SJSA1 (cell line): ENCODE measurements at places on chromosomes 2 and 18. TPM values are rescaled to one million over a fixed set of nuclear protein-coding genes. Genes with fewer than 3 reads are reported as not detected.

CYS1 gene
- 13.7 and 21.3 TPM in 2 replicates for total RNA-seq

- no peak overlapping the region for H3K4me3 ChIP-seq
- DNase-seq: no peak
- H3K27me3 ChIP-seq: no peaks in the 10 kb centered on the region
- no peaks in the 10 kb centered on the region for H3K36me3 ChIP-seq
- no peak overlapping the region for H3K27ac ChIP-seq
- no peaks in the 10 kb centered on the region for H3K4me1 ChIP-seq
Measured at GRCh38 chr2:82667491-82667890, 1791.6 kb downstream of the SUCLG1 start.

DNA sequence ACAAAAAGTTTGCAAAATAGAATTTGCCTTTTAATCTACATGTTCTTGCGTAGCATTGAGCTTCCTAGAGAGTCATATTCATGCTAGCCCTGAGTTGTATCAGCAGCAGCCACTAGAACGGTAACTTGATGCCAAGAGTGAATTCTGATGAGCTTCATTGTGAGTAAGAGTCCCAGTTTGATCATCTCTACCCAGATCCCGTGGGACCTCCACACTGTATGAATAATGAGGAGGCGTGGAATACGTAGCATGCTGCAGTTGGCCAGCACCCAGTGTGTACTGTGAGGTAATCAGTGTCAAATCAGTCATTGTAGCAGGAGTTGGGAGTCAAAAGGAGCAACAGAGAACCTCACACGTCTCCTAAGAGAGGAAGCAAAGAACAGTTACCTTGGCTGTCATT, 197.9 kb downstream of the NEDD4L start:
- DNase-seq: no peak
- no peaks in the 10 kb centered on the region for H3K27me3 ChIP-seq
- peaks cover 20% of the 10 kb centered on the region for H3K4me1 ChIP-seq
- no peak overlapping the region for H3K4me3 ChIP-seq
- H3K36me3 ChIP-seq: peaks cover 21% of the 10 kb centered on the region
- H3K27ac ChIP-seq: no peak overlapping the region

DNA sequence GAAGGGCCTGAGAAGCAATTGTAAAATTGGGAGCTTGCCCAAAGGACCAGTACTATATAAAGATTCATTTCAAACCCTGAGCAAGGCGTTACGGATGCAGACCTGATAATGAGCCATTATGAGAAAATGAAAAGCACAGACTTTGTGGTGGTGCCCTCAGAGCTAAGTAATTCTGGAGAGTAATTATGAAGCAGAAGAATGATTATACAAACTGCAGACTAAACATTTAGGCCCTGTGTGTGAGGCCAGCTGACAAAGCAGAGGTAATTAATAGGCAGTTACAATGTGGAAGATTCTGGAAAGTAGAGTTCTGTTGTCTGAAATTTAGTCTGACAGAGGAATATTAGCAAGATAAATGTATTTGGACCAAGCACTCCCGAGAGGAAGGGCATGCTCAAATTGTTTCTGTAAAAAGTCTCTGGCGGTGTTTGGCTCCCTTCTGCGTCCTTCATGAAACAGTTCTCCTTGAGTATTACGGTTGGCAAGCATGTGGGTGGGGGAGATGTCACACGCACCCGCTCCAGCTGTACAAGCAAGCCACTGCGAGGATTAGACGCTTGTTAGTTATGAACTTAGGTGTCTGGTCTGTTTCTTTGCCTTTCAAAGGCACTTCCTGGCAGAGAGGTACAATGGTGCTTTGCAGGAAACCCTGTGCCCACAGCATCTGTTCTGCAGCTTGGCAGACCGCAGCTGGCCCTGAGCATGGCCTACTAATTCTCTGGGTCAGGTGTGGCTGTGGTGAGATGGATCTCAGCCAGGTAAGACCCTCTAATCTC, 45.5 kb downstream of the CDC42EP3 start:
- H3K36me3 ChIP-seq: no peaks in the 10 kb centered on the region
- peaks cover 37% of the 10 kb centered on the region for H3K4me1 ChIP-seq
- DNase-seq: no peak

DNA sequence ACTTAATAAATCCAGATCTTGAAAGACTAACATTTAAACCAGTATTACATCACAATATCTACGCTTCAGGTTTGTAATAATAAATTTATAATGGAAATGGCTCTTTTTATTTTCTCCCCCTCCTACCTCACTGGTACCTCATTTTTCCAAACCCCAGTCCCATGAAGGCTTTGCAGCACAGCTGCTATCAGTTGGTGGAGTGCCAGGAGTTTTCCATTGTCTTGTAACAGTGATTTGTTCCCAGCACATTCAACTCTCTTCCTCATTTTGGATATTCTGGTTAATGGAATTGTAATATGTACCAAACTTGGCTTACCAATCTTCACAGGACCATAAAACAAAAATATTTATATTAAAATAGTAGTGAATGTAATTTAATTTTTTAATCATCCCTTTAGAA, 91.2 kb downstream of the VRK2 start:
- H3K4me3 ChIP-seq: no peak overlapping the region
- DNase-seq: no peak
- H3K27me3 ChIP-seq: no peaks in the 10 kb centered on the region
- no peaks in the 10 kb centered on the region for H3K36me3 ChIP-seq
- no peak overlapping the region for H3K27ac ChIP-seq

GRCh38 chr2:146392186-146392585, 1452.6 kb upstream of the ACVR2A start:
- H3K27me3 ChIP-seq: no peaks in the 10 kb centered on the region
- H3K27ac ChIP-seq: no peak overlapping the region
- H3K36me3 ChIP-seq: no peaks in the 10 kb centered on the region
- H3K4me3 ChIP-seq: no peak overlapping the region
- H3K4me1 ChIP-seq: no peaks in the 10 kb centered on the region
- no peak for DNase-seq

LINC00305 gene
- not detected in 2 replicates for total RNA-seq

DNA sequence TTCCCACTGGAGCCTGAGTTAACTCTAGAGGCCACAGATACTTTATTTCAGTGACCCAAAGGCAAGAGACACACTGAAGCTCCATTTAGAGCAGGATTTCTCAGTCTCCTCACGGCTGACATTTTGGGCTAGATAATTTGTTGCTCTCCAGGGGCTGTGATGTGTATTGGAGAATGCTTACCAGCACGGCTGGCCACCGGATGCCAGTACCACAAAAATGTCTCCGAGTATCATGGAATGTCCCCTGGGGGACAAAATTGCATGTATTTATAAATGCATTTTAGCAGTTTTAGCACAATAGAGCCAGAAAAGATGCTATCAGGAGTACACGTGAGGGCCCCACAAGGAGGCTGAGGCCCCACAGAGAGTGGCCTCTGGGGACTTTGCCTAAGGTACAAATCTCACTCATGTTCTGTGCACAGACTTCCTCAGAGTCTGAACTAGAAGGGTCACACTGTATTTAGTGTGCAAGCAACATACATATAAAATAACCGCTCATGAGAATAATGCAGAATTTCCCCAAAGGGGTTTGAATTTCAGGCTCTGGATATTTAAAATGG, 20.5 kb upstream of the DCC start:
- H3K27me3 ChIP-seq: no peaks in the 10 kb centered on the region
- H3K4me1 ChIP-seq: no peaks in the 10 kb centered on the region
- H3K4me3 ChIP-seq: no peak overlapping the region
- no peak for DNase-seq

DNA sequence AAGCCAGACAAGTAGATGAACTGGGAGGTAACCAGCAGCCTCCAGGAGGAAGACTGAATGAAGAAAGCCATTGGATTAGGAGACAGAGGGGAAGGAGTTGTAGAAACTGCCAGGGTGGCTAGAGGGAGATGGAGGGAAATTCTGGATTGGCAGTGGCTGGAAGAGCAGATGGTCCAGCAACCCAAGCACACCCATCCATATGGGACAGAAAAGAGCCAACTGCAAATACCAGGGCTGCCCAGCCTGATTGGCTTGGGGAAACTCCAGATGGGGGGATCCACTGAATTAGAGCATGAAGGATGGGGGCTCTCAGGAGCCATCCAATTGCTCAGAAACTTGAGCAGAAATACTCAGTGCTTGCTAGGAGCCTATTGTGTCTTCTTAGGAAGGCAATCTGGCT, 173.5 kb upstream of the EPB41L3 start:
- H3K4me3 ChIP-seq: no peak overlapping the region
- H3K36me3 ChIP-seq: no peaks in the 10 kb centered on the region
- peaks cover 4% of the 10 kb centered on the region; the same call in 1 of the 2 replicates for H3K27me3 ChIP-seq
- no peaks in the 10 kb centered on the region for H3K4me1 ChIP-seq
- no peak for DNase-seq

DNA sequence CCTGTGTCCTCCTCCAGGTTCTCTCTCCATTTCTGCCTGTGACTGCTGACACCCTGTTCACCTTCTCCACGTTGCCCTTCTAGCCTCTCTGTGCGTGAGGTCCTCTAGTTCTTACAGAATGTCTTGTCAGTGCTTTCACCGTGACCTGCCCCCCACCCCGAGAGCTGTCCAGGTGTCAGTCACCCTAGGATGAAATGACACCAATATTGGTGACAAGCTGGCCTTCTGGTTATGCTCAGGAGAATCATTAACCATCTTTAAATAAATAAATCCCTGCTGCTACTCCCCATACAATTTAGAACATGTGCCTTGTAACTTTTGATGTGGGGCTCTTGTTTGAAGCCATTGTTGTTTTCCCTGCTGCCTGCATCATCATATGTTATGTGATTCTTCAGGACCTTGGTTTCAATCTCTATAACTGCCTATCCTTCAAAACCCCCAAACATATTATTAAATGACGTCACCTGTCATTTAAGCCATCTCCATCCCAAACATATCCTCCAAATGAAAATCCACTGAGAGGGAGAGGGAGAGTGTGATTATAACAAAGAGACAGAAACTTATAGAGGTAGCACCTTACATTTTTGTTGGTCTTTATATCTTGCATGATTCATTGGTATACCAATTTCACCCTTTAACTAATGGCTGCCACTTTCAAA, 496.3 kb downstream of the PARD3B start:
- no peak overlapping the region for H3K4me3 ChIP-seq
- no peaks in the 10 kb centered on the region for H3K27me3 ChIP-seq
- no peak for DNase-seq
- no peak overlapping the region for H3K27ac ChIP-seq
- no peaks in the 10 kb centered on the region for H3K4me1 ChIP-seq

CIB4 gene
- total RNA-seq: not detected in 2 replicates

DNA sequence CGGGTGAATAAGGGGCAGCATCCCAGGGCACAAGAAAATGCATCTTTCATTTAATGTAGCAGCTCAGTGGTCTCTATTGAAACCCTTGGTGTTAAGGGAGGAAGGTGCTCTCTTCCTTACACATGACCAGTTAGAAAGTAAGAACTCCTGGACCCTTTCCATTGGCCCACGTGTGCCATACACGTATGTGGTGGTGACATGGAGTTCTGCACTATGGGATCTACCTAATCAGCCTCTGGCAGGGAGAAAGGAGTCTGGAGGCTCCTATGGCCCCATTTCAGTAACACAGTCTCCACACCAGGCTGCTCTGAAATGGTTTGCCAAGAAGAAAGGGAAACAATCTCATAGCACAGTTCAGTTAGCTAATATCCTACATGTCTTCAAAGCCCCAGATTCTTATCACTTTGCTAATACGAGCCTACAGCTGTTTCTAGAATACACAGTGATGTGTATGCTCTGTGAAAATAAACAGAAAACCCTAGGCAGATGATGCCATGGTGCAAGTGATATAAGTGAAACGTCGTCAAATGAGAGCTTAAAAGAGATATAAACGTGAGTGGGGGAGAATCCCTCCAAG, 7.0 kb downstream of the EFEMP1 start:
- no peak for DNase-seq
- no peaks in the 10 kb centered on the region for H3K27me3 ChIP-seq
- H3K4me1 ChIP-seq: peaks cover 25% of the 10 kb centered on the region
- H3K4me3 ChIP-seq: no peak overlapping the region
- no peak overlapping the region for H3K27ac ChIP-seq

XIRP2 gene
- not detected in 2 replicates for total RNA-seq

CFAP65 gene
- total RNA-seq: not detected in 2 replicates

LRP2 gene
- 0.11 and 0.13 TPM in 2 replicates for total RNA-seq

SNED1 gene
- total RNA-seq: 18.3 and 24.9 TPM in 2 replicates

C2orf80 gene
- not detected in 2 replicates for total RNA-seq

DNA sequence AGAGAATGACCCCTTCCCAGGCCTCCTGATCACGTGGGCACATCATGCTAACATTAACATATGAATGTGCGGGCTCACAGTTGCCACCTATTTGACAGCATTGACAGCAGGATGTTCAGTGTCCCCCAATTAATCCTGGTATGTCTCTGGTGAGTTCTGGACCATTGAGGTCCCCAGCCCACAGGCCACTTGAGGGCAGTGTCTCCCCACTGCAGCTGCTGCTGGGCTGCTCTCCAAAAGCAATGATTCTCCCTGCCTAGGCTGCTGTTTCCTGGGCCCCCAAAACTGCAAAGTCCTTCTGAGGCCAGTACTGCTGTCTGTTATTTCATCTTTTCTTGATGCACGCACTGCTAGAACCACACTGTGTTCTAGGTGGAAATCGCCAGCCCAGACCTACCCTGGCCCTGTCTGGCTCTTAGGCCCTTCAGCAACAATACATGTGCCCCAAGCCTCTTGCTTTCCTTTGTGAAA, 52.7 kb upstream of the MAPK4 start:
- H3K27me3 ChIP-seq: 0 out of 2 replicates have a peak, but pooled peaks cover 2% of the 10 kb centered on the region
- no peaks in the 10 kb centered on the region for H3K36me3 ChIP-seq
- H3K4me3 ChIP-seq: no peak overlapping the region
- DNase-seq: no peak
- no peaks in the 10 kb centered on the region for H3K4me1 ChIP-seq
- no peak overlapping the region for H3K27ac ChIP-seq

DLGAP1 gene
- total RNA-seq: not detected in 2 replicates

SULT1C4 gene
- 0.25 and 1.7 TPM in 2 replicates for total RNA-seq

DNA sequence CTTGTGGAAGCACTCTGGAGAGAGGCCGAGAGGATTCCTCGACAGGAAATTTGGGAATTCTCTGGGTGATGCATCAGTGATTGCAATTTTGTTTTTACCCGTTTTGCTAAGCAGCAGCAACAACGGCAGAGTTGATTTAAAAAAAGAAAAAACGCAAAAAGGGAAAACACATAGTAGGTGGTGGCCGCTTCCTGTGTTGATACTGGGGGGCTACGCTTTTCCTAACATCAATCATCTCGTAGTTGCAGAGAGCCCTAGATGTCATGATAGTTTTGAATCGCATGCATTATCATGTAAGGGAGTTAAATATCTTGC, 271 bp upstream of the RBM43 start:
- peak overlapping the region; percentile 81 for H3K27ac ChIP-seq
- peaks cover 20% of the 10 kb centered on the region for H3K4me1 ChIP-seq
- H3K27me3 ChIP-seq: no peaks in the 10 kb centered on the region
- DNase-seq: no peak
- peak overlapping the region; percentile 79 for H3K4me3 ChIP-seq

DNA sequence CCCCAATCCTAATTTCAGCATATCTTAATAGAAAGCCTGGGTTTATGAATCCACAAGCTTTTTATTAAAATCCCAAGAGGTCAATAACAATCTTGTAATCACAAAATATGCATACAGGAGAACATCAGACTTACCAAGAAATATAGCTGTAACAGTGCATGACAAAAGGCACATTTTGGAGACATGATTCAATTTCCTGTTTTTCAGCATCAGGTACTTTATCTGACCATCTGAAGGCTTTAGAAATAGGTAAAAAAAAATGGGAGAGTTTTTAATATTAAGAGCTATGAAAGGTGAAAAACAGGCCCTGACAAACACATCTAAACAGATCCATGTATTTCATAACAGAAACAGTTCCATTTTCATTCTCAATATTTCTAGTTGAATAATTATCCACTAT, 89.9 kb upstream of the EFEMP1 start:
- no peaks in the 10 kb centered on the region for H3K27me3 ChIP-seq
- H3K4me1 ChIP-seq: peaks cover 11% of the 10 kb centered on the region
- DNase-seq: no peak
- H3K4me3 ChIP-seq: no peak overlapping the region

DSG1 gene
- total RNA-seq: not detected in 2 replicates

TGFA gene
- 0.42 and 1.4 TPM in 2 replicates for total RNA-seq

EMILIN2 gene
- total RNA-seq: 22.7 and 28.9 TPM in 2 replicates
